Spleen (tissue), 13 donors: ENCODE measurements at places on chromosomes 6 and 20. TPM values are rescaled to one million over a fixed set of nuclear protein-coding genes. Genes with fewer than 3 reads are reported as not detected.

DNA sequence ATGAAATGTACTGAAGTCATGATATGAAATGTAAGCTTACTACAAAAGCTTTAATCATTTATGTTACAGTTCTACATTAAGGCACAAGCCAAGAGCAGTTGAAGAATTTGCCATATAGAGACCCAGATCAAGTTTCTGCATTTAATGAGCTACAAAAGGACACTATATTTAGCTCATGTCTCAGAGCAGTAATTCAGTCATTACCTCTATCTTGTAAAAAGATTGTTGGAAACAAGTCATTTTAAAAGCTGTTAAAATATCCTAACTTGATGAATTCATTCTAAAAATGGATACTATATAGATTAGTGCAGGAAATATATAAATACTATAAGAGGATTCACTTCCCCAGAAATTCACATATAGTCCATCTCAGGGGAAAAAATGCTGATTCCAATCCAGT is 45.2 kb upstream of the RIPPLY2 start:
- no peaks in the 10 kb centered on the region for H3K27me3 ChIP-seq
- DNase-seq = no peak
- no peaks in the 10 kb centered on the region for H3K4me1 ChIP-seq
- no peak overlapping the region for H3K4me3 ChIP-seq
- H3K27ac ChIP-seq = no peak overlapping the region

DNA sequence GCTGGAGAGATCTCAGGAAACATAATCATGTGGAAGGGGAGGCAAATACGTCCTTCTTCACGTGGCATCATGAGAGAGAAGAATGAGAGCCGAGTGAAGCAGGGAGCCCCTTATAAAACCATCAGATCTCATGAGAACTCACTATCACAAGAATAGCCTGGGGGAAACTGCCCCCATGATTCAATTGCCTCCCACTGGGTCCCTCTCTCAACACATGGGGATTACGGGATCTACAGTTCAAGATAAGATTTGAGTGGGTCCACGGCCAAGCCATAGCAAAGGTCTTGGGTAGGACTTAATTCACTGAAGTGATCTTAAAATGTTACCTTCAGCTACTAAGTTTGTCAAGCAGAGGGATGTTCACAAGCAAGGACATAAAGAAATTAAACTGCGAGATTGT is 162.2 kb downstream of the ADGRG6 start:
- DNase-seq = no peak
- H3K27ac ChIP-seq = no peak overlapping the region
- no peaks in the 10 kb centered on the region for H3K27me3 ChIP-seq
- no peaks in the 10 kb centered on the region for H3K36me3 ChIP-seq
- no peak overlapping the region for H3K4me3 ChIP-seq
- H3K4me1 ChIP-seq = no peaks in the 10 kb centered on the region

- no peaks in the 10 kb centered on the region for H3K4me1 ChIP-seq
- no peak for DNase-seq
- no peak overlapping the region for H3K27ac ChIP-seq
- no peak overlapping the region for H3K4me3 ChIP-seq
Measured at GRCh38 chr20:17698384-17698783, 1.4 kb upstream of the BANF2 start.

- H3K27me3 ChIP-seq = no peaks in the 10 kb centered on the region
- H3K4me3 ChIP-seq = no peak overlapping the region
- H3K27ac ChIP-seq = no peak overlapping the region
- DNase-seq = no peak
- H3K4me1 ChIP-seq = no peaks in the 10 kb centered on the region
- H3K36me3 ChIP-seq = no peaks in the 10 kb centered on the region
Measured at GRCh38 chr6:165013701-165014100, 295.7 kb downstream of the C6orf118 start.

- no peak for DNase-seq
- peaks cover 15% of the 10 kb centered on the region for H3K4me1 ChIP-seq
- H3K27ac ChIP-seq = no peak overlapping the region
- H3K36me3 ChIP-seq = no peaks in the 10 kb centered on the region
Measured at GRCh38 chr6:28282926-28283325, 1.6 kb downstream of the PGBD1 start.

DNA sequence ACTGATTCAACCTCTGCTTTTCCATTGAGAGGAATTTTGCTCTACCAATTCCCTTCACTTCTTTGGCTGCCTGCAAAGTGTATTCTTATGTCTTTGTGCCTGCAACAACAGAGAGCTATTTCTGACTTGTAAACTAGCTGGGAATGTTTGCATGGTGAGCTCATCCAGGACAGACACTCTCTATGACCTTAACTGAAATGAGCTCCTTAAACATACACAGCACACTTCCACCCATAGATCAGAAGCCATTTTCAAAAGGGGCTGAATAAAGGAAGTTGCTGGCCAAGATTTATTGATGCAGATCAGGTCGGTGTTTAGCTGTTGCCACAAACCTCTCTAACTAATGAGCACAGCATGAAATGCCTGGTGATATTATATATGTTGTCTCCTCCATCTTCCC is 377.7 kb downstream of the BTBD9 start:
- H3K27ac ChIP-seq = no peak overlapping the region
- H3K27me3 ChIP-seq = no peaks in the 10 kb centered on the region
- no peak overlapping the region for H3K4me3 ChIP-seq
- H3K4me1 ChIP-seq = peaks cover 12% of the 10 kb centered on the region
- DNase-seq = no peak

DNA sequence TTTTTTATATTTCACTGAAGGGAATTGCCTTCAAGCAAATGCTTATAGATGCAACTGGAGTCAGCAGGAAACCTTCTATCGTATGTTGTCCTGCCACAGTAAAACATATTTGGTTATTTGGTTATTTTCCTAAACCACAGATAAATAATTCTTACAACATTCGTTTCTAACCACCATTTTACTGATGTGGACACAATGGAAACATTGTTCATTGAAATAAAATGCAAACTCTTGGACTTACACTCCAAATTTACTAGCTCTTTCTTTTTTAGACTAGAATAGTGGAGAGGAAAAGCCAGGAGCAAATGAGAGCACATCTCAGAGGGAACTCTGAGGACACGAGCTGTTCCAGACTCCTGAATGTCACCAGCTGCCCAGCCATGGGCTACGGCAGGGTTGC is 114.8 kb downstream of the RPS12 start:
- H3K27ac ChIP-seq = no peak overlapping the region
- H3K36me3 ChIP-seq = no peaks in the 10 kb centered on the region
- H3K4me3 ChIP-seq = no peak overlapping the region
- DNase-seq = no peak
- H3K27me3 ChIP-seq = no peaks in the 10 kb centered on the region
- no peaks in the 10 kb centered on the region for H3K4me1 ChIP-seq

GRCh38 chr20:2751878-2752566 is 48.4 kb downstream of the CPXM1 start:
- H3K36me3 ChIP-seq = no peaks in the 10 kb centered on the region
- peak; percentile 83 for DNase-seq
- peaks cover 87% of the 10 kb centered on the region for H3K27me3 ChIP-seq
- peaks cover 34% of the 10 kb centered on the region for H3K4me1 ChIP-seq

GRCh38 chr6:35581633-35582032 is 68.9 kb upstream of the TULP1 start:
- H3K27ac ChIP-seq = no peak overlapping the region
- H3K27me3 ChIP-seq = no peaks in the 10 kb centered on the region
- H3K36me3 ChIP-seq = peaks cover 58% of the 10 kb centered on the region
- H3K4me3 ChIP-seq = no peak overlapping the region
- DNase-seq = no peak

DNA sequence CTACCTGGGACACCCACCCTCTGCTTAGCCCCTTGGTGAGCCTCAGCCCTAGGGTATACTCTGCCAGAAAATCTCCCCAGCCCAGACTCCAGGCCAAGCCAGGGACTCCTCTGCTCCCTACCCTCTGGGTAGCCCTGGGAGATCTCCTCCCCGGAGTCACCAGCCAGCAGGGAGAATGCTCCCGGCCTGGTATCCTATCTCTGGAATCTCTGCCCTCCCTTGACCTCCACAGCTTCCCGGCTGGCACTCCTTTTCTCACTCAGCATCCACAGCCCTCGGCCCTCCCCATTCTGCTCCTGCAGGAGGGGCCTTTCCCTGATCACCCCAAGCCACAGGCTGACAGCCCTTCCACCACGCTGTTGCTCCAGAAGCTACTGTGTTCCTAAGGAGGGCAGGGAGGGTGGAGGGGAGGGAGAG is 22.6 kb downstream of the NOL4L start:
- H3K27ac ChIP-seq = no peak overlapping the region
- DNase-seq = no peak
- no peaks in the 10 kb centered on the region for H3K36me3 ChIP-seq

DNA sequence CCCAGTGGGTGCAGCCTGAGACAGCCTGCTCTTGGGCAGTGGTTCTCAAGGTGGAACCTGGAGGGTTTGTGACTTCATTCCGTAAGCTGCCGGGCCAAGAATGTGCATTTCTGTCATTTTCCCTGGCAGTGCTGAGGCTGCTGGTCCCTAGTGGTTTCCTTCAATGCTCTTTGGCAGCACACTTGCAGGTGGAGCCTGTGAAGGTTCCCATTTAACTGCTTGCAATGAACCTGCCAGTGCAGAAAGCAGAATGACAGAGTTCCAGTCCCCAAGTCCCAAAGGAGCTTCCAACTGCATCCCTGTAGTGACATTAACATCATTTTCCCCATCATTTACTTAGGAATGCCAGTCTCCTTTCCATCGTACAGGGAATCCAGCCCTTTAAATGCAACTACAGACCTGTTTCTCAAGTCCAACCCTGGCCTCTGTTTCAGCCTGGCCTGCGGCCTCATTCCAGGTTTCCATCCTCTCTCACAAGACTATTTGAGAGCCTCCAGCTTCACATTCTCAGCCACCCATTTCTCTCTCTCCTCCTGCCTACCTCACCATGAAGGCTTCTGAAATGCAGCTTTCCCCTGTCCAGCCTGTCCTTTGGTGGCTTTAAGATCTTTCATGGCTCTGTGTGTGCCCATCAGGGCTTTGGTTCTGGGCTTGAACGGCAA is 149.7 kb upstream of the GGTLC1 start:
- no peak overlapping the region for H3K27ac ChIP-seq
- no peaks in the 10 kb centered on the region for H3K27me3 ChIP-seq
- H3K36me3 ChIP-seq = no peaks in the 10 kb centered on the region
- H3K4me3 ChIP-seq = no peak overlapping the region
- no peaks in the 10 kb centered on the region for H3K4me1 ChIP-seq

DNA sequence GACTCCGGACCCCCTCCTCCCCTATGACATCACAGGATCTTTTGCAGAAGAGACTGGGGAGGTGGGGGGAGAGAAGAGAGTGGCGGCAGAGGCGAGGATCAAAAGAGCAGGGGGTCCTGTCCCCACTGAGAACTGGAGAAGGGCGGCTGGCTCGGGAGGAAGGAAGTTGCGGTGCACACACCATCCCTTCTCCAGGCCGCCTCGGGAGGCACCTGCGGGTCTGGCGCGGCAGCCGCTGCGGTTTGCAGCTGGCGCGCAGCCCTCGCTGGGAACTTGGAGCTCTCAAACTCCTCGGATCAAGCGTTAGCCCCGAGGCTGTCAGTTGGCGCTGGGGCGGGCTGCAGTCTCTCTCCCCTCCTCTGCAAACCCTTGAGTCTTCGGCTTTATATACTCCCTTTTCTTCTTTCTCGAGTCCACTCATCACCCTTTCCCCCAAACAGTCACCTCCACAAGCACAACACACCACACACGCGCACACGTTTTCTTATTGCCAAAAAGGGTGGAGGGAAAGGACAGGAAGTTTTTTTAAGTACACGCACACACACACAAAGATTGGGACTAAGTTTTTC is 180.7 kb downstream of the TBXT start:
- no peak for DNase-seq
- peaks cover 66% of the 10 kb centered on the region for H3K27me3 ChIP-seq
- H3K27ac ChIP-seq = no peak overlapping the region
- H3K4me1 ChIP-seq = peaks cover 23% of the 10 kb centered on the region
- H3K4me3 ChIP-seq = no peak overlapping the region
- no peaks in the 10 kb centered on the region for H3K36me3 ChIP-seq

- H3K27ac ChIP-seq = no peak within 1 kb of the TSS
- no peak for DNase-seq
- no peaks in the 10 kb centered on the region for H3K36me3 ChIP-seq
- H3K4me3 ChIP-seq = peak within 1 kb of the TSS; percentile 68
- H3K4me1 ChIP-seq = peaks cover 29% of the 10 kb centered on the region
Measured at GRCh38 chr20:49482621-49483017, at the start of gene KCNB1. TSS of gene KCNB1 (minus strand) at chr20:49482668. CDS start at chr20:49482480, 188 bp downstream.

DNA sequence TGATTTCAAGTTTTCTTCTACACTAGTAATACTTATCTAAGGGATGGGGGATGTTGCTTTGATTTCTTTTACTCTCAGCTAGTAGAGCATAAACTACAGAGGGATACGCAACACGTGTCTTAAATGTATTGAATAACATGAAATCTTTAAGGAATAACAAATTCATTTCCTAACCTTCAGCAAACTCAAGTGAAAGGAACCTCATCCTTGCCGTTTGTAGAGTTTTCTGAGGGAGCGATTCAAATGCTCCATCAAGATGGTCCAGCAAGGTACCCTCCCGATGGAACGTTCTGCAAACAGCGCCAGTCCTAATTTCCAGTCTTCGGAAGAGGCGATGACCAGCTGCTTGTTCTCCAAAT is 95.4 kb upstream of the RIN2 start:
- no peak for DNase-seq
- no peak overlapping the region for H3K4me3 ChIP-seq
- H3K4me1 ChIP-seq = no peaks in the 10 kb centered on the region
- no peaks in the 10 kb centered on the region for H3K27me3 ChIP-seq

- no peaks in the 10 kb centered on the region for H3K36me3 ChIP-seq
Measured at GRCh38 chr6:143060806-143061596, at the start of gene AIG1. TSS of gene AIG1 (plus strand) at chr6:143060889. CDS start at chr6:143060926, 37 bp downstream.

GRCh38 chr6:136525586-136526195 is 24.5 kb downstream of the MAP7 start:
- no peak for DNase-seq
- H3K4me1 ChIP-seq = peaks cover 24% of the 10 kb centered on the region
- no peak overlapping the region for H3K4me3 ChIP-seq
- no peaks in the 10 kb centered on the region for H3K36me3 ChIP-seq
- H3K27me3 ChIP-seq = no peaks in the 10 kb centered on the region

- no peak overlapping the region for H3K27ac ChIP-seq
- H3K4me3 ChIP-seq = no peak overlapping the region
- H3K36me3 ChIP-seq = no peaks in the 10 kb centered on the region
- no peak for DNase-seq
Measured at GRCh38 chr6:21824431-21825177, 231.1 kb downstream of the SOX4 start.

Gene PEX7
- polyA plus RNA-seq = 4.5 TPM

Gene BACH2
- 3.0 TPM for polyA plus RNA-seq

Gene THBS2
- polyA plus RNA-seq = 1.5 TPM

Gene BHLHE23
- polyA plus RNA-seq = not detected

Gene KCNK5
- 0.96 TPM for polyA plus RNA-seq

Gene CEP57L1
- polyA plus RNA-seq = 5.6 TPM

Gene DDO
- polyA plus RNA-seq = 1.5 TPM

Gene ETV7
- 2.1 TPM for polyA plus RNA-seq

Gene OR2B2
- polyA plus RNA-seq = not detected

Gene WFDC12
- polyA plus RNA-seq = not detected

Gene WASF1
- 3.0 TPM for polyA plus RNA-seq

Gene NOTCH4
- polyA plus RNA-seq = 38.0 TPM

Gene SLC17A3
- 0.11 TPM for polyA plus RNA-seq
